ENCODE measurements at places on chromosomes 3 and 15.

DNA sequence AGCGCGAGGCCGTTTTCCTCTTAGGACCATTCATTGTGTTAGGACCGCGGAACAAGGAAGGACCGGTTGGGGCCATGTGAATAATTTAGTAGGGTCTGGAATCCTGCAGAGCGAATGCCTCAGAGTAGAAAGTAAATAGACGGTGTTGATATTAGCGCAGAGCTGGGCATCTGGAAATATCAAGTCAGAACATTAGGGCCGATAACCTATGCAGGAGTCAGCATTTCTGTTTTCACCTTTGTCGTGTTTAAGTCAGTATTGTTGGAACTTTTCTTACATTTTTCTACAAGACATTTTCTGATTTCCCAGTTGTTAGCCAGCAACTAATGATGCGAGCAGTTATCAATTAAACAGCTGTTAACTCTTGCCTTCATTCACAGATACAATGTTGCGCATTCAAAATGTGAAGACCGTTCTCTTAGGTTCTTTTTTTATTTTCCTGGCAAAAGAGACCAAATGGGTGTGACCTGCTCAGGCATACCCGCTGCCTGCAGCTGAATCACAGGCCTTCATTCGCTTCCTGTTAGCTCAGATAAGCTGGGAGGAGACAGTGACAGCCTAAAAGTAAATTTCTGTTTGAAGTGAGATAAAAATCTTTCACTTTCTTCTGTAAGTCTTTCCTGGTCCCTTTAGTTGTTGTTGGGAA lies 966 bp upstream of the PKM start:
- peak; percentile 18 for DNase-seq

DNA sequence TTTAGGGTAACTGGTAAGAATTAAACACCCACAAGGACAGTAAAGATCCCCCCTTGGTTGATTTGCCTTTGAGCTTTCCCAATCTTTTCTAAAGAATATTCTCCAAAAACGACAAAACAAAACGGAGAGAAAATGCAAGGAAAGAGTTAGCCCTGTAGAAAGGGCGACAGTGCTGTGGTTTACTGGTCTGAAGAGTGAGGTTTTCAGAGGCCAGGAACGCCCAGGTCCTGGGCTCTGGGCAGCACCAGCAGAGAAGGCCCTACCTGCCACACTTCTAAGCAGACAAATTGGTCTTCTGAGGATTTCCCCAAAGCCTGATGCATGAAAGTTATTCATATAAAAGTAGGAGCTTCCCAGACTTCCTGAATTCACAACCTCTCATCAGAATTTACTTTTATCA lies 119.3 kb downstream of the KCNMB2 start:
- no peak for DNase-seq

DNA sequence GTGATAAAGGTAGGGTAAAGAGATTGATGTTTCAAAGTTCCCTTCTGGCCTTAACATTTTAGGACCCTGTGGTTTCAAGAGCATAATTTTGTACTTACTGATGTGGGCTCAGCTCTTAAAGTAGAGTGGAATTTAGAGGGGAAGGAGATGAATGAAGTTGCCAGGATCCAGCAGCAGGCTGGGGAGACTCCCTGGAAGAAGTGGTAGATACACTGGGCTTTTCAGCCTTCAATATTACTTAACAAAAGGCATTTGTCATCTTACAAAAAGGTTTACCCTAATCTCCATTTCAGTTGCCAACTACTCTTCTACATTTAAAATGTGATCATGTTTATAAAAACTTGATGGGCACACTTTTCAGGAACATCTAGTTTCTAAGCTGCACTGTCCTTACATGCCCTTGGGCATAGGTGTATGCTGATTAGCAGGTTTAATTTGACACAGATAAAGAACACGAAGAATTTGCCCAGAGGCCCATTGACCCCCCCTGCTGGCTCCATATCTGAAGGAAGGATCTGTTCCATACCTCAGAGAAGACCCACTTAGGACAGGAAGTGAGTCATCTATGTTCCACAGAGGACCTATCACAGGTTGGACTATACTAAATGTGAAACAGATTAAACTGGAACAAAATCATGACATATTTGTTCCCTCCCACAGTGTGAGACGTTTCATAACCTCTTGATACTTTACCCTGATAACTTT lies 93.0 kb upstream of the LPP start:
- no peak for DNase-seq

GRCh38 chr15:95866711-95867440 lies 463.6 kb upstream of the NR2F2 start:
- no peak for DNase-seq

DNA sequence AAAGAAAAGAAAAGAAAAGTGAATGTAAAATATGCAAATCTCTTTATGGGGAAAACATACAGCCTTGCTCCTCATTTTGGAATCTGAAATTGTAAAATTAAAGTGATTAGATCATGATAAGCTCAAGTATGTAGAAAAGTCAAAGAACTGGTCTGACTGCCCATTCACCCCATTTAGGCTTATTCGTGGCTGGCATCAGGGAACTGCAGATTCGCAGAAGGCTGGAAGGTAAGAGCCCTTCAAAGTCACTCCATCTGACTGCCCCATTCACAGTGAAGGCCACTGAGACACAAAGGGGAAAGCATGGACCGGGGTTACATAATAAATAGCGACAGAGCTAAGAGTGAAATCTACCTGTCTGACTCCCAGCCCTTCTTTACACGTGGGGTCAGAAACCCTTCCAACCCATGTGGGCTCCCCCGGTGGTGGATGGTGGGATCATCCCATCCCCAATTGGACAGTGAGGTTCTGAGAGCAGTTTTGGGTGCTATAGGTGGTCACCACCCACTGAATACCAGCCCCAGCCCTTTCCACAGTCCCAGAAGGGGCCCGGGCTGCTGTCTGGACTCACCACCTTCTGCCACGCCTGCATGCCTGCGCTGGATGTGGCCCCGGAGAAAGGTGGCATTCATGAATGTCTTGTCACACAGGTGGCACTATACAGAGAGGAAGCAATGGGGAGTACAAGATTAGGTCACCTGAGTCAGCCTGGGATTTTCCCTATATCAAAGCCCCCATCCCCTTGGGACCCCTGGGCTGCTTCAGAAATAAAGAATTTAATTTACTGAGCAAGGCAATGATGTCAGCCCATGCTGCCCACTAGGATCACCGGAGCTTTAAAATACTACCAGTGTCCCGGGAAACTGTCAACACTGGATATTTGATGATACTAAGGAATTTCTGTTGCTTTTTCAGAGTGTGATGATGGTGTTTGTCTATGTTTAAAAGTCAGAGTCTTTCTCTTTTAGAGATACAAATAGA lies 17.9 kb downstream of the DZIP1L start:
- no peak for DNase-seq

DNA sequence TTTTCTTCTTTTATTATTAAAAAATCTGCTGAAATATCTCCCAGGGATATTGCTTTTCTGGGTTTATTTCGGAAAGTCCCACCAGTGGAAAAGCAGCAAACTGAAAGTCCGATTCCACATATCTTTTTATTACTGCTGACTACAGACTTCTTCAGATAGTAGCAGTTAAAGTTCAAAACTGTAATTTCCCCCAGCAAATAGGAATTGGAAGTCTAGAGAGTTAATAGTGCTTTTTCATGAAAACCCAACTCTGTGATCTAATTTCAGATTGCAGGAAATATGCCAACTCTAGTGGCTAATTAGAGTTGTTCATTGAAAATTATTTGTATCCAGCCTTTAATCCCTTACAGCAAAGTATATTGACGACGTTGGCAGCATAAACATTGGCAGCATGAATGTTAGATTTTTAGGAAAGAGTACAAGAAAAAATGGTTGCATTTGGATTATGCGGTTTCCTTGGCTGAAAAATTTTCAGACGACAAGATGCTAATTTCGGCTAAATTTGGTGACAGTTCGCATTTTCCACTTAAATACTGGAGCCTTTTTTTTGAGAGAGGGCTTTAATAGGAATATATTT lies 472.9 kb upstream of the CBLB start:
- no peak for DNase-seq

DNA sequence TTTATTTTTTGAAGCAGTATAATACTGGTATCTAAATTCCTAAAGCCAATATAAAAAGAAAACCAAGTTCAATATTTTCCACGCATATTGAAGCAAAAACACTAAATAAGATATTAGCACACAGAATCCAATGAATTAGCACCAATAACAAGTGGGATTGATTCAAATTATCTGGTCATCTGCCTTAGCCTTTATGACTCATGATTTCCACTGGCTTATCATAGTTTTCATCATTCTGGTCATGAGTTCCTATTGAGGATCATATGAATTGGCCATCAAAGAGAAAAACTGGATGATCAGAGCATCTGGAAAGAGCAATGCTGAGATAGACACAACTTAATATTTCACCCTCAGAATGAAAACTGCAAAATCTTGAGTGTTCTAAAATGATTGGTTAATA lies 809.9 kb downstream of the MCTP2 start:
- DNase-seq: no peak

DNA sequence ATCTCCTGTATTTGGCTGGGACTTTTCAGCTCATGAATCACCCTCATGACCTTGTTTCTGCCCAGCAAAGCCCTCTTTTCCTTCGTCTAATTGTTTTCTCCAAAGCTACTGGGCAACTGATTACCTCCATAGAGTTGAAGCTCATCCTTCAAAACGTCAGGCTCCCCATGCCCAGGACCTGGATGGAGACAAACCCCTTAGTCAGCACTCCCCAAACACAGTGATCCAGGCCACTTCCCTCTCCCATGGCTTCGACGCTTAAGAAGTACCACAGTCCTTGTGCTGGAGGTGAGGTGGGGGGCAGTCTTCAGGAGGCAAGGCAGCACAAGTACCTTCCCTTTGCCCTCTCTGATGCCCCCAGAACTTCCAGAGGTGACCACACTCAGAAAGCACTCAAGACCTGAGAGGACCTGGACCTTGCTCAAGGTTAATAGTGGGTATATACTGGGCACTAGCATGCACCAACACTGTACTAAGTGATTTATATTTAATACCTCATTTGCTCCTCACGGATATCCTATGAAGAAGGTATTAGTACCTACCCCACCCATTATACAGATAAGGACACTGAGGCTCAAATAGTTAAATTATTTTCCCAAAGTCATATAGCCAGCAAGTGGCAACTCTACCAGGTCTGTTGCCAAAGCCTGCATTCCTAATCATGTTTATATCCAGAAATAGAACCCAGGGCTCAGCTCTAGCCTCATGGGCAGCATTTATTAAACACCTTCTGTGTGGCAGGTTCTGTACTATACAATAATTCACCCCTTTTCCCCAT lies 16.5 kb downstream of the TMEM40 start:
- no peak for DNase-seq

- no peak for DNase-seq
Measured at GRCh38 chr15:74425630-74426029, 8.1 kb downstream of the SEMA7A start.

Measured in smooth muscle cell of the brain vasculature (primary cell).